LoVo (cell line): ENCODE measurements at places on chromosomes 5 and 9.

DNA sequence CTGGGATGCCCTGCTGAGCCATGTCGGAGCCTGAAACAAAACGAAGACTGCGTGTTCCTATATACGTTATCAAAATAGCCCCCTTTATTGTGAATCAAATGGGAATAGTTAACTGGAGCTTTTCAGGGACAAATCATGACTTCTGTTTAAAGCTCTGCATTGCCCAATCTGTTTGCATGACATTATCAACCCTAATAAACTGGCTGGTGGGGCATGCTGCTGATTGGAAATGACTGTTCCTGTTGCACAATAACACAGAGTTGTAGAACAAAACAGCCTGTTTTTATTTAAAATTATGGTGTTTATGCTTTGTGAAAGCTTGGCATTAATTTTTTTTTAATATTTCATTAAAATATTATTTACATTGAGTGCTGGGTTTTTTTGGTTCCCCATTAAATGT lies 215.5 kb downstream of the TMEM167A start:
- no peak for DNase-seq

GRCh38 chr5:10744681-10745080 lies 16.4 kb downstream of the DAP start:
- DNase-seq: no peak

DNA sequence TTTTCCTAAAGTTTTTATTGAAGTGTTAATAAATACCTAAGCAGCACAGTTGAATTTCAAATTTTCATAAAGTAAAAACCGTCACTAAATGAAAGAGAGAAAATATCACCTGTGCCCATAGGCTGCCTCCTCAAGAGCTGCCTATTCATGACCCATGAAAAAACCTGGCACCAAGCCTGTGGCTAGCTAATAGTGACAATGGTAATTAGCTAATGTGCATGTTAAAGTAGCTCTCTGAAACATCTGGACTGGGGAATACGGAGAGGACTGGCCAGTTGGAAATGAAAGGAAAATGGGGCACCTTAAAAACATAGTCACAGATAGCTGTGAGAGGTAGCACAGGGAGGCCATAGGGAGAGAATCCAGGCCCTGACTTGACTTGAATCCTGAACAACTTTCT lies 5.4 kb upstream of the GNE start:
- DNase-seq: no peak

DNA sequence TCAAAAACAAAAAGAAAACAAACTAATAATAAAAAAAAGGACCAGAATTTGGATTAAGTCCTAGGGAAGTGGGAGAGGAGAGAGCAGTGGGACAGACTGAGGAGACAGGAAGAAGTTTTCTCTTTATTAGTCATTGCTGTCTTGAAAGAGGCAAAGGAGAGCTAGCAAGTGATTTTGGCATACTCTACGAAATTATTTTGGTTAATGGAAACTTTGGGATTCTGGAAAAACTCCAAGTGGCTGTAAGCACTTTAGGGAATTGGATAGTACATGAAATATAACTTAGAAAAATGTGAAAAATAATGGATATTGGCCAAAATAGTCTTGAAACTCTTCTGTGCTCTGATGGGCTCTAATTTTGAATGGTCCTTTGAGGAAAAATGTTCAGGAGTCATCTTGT lies 1641.8 kb upstream of the WWC1 start:
- no peak for DNase-seq

DNA sequence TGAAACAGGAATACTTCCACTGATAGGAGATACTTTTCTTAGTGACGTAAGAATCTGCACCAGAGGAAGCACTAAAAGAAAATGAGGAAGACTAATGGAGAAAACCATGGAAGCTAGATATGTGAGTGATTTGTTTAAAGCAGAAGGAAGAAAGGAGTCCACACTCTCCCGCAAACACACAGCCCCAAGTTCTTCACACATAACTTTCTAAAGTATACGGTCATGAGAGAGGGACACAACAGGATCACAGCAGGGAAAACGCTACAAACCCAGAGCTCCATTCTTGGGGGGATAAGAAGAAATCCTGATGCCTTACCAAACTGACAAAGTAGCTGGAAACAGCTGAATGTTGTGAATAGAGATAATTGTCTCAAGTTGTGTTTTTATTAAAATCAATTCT lies 222.2 kb upstream of the TMEM161B start:
- no peak for DNase-seq

GRCh38 chr5:10539687-10539998 lies 24.2 kb upstream of the ANKRD33B start:
- no peak for DNase-seq

DNA sequence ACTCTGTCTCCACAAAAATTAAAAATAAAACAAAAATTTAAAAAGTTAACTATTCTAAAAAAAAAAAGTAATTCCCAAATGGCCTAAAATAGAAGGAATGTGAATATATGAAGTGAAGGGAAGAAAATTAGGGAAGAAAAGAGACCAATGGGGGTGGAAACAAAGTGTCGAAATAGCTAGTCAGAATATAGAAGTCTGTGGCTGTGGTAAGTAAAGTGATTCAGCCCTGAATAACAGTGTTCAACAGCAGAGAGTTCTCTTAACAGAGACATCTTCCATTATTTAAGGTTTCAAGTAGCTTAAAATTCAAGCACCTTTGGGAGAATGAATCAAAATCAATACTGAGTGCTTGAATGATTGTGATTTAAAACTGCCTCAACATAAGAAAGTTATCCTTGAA lies 51.7 kb downstream of the LPAR1 start:
- DNase-seq: no peak

DNA sequence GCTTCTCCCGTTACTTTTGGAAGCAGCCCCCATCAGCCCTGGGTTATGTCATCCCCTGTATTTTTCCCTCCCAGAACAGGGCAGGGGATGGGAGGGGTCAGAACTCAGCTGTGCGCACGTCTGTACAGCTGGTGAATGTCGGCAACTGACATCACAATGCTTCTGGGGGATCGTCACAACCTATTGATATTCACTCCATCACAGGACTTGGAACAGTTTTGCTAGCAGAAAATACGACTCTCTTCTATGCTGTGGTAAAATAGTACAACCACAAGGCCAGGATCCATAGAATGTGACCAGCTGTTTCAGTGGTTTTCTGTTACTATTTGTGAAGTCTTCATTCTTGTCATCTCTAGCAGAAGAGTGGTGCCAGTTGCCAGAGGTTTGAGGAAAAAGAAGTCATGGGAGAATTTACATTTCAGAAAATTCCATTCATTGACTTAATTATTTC lies 77.1 kb upstream of the KLF4 start:
- no peak for DNase-seq

DNA sequence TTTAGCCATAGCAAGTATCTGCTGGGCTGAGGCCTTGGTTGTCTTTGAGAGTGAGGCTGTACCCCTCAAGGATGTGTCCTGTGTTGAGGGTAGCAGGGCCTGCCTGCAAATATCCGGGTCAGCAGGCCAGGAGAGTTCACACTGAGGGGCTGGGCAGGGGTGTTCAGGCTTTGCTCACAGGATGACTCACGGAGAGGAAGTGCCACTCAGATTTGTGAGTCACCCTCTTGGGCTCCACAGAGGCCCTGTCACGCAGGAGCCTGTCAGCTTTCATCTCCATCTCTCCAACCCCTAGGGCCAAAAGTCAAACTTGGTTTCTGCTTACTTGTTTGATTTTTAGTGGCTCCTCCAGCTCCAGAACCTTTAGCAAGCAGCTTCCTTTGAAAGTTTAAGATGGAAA lies 211.5 kb downstream of the SEC61B start:
- DNase-seq: peak; percentile 63

DNA sequence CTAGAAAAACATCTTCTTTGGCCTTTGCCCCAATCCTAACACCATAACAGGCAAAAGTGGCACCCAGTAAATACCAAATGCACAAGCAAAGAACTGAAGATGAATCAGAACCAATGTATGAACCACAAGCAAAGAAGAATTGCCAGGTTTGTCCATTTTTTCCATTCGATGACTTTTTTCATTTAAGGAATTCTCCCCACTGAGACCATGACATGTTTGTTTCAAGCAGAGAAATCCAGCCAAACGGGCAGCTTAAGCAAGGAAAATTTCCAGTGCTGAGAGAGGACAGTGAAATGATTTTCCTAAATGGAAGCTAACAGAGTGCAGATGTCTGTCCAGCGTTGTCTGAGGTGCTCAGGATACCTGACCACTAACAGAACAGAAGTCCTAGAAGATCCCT lies 203.7 kb downstream of the ADAMTS12 start:
- no peak for DNase-seq

GRCh38 chr9:76330034-76330433 lies 64.2 kb downstream of the RFK start:
- DNase-seq: no peak

DNA sequence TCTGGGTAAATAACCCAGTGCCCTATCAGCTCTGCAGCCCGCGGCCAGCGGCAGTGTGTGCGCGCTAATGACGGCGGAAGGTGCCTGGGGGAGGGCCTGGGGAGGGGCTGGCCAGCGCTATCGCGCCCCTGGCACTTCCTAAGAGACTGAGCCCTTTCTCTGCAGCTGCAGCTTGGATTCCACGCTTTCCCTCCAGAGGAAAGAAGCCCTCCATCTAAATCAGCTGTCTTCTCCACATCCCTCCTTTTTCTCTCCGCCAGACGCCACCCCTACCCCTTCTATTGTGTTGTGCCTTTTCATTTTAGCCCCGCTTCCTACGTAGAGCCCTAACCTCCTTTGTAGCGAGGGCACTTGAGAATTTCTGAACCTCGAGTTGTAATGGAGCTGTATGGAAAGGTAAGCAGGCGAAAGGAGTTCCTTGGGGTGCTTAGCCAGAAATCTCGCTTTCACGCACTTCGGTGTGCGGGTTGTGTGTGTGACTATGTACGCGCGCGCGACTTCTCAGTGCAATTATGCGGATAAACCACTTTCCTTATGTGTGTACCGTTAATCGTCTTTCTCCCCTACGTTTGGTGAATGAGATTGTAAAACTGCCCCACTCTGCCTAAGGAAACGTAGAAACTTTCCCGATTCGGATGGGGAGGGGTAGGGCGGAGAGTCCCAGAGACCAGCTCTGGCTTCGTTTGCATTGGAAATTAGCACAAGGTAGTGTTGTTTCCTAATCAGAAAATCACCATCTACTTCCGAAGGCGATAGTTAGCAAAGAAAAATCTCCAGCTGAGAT lies 664 bp upstream of the RAB3C start:
- DNase-seq: no peak

GRCh38 chr5:169417676-169418075 lies 116.7 kb upstream of the SLIT3 start:
- DNase-seq: no peak

DNA sequence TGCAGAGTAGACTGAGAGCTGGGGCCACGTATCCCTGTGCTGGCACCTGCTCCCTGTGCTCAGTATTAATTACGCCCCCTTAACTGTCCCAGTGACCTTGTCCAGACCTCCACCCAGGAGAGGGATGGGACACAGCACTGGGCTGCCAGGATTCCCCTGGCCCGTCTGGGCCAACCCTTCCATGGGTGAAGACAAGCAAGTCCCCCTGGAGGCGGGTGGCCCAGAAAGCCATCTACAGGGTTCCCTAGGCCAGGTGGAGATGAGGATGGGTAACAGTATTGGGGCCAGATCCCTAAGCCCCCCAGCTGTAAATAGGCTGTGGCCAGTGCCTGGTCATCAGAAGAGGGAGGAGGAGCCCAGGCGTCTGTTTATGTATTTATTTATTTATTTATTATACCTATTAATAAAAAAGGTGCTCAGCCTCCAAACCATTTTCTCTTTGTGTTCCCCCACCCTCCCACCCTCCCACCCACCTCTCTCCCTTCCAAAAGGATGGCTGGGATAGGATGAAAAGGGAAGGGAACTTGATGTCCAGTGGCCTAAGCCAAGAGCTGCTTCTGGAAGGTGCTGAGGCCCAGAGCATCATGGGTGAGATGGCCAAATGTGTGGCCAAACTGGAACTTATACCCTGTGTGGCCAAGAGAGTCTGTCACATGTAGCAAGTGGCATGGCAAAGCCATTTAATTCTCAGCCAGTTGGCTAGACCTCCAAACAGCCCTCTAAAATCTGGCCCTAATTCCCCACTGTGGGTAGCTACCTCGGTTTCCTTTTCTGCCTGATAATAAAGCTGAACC lies 43.4 kb upstream of the TESK1 start:
- DNase-seq: no peak

GRCh38 chr5:133981714-133982113 lies 13.3 kb upstream of the C5orf15 start:
- no peak for DNase-seq

DNA sequence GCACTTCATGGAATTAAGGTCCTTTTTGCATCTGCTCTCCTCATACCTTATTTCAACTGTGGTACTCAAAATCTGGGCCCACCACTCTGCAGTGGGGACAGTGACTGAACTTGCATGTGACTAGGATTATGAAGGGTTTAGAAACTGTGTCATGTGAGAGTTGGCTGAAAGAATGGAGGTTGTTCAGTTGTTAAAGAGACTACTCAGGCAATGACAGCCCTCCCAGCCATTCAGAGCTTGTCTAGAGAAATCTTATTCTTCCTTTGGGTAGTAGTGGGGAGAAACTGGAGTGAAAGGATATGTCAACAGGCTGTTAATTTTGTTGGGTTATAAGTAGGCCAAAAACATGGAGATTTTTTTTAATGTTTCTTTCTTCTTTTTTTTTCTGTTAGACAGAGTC lies 10.3 kb downstream of the AOPEP start:
- DNase-seq: no peak

- no peak for DNase-seq
Measured at GRCh38 chr9:5563417-5563815, 53.1 kb downstream of the PDCD1LG2 start.

DNA sequence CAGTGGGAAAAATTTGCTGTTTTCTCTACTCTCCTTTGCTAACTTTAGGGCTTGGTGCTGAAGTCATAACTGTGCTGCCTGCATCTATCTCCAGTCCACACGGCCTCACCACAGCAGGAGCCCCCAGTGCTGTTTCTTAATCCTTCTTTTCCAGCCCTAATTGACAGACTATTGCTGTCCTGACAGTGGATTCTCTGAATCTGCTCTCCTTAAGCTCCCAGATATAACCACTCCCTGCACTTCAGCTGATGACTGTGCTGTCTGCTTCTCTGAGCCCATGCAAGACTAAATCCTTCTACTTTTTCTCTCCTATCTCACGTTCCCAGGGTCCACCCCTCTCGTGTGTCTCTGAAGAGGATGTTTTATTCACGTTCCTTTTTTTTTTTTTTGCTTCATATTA lies 19.7 kb upstream of the GRIA1 start:
- DNase-seq: no peak
